ENCODE measurements at places on chromosomes 3 and 15. TPM values are rescaled to one million over a fixed set of nuclear protein-coding genes. Genes with fewer than 3 reads are reported as not detected.
A peak's percentile ranks its signal among the peaks of the same experiment; 100 is the strongest.

DNA sequence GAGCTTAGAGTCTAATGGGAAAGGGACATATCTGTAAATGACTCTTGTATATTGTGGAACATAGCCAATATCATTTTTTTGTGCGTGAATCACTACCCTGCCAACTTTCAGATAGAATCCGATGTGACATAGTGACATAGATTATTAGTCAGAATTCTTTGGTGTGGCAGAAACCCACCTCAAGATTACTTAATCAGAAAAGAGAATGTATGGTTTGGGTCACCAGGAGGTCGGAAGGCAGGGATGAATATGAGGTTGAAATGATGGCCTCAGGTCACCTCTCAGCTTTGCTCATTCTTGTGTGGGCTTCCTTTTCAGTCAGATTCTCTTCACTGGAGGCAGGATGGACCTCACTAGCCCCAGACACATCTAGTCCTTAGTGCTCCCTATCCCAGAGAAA, 41.4 kb downstream of the SNAPC5 start:
- peaks cover 47% of the 10 kb centered on the region for H3K36me3 ChIP-seq
- H3K4me1 ChIP-seq: peaks cover 14% of the 10 kb centered on the region
- H3K27me3 ChIP-seq: no peaks in the 10 kb centered on the region
- no peak for DNase-seq

Gene CNBP
- 422 TPM for total RNA-seq

Gene CIDEC
- total RNA-seq: not detected

DNA sequence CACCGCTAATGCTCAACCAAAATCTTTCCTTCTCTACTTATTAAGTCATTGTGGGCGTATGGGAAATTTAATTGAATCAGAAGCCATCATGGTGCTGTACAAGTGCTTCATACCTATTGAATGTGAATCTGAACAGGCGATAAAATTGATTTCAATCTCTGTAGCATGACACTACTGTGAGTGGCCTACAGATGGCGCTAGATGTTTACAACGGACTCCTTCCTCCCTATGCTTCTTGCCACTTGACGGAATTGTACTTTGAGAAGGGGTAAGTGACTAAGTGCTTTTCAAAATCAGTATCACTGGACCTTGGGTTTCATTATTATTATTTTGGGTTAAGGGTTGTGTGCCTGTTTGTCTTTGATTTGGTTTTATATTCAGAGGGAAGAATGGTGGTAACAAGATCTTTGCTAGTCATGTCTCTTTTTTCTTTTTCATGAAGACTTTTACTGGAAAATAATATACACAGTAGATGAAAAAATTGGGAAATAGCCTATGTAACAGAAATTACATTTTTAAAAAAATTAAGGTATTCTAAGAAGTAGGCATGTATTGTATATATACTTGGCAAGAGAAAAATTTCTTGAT, 35.4 kb downstream of the ACP3 start:
- peaks cover 19% of the 10 kb centered on the region for H3K27me3 ChIP-seq
- H3K4me1 ChIP-seq: peaks cover 1% of the 10 kb centered on the region
- peak; percentile 89 for DNase-seq
- H3K27ac ChIP-seq: no peak overlapping the region
- H3K36me3 ChIP-seq: no peaks in the 10 kb centered on the region

DNA sequence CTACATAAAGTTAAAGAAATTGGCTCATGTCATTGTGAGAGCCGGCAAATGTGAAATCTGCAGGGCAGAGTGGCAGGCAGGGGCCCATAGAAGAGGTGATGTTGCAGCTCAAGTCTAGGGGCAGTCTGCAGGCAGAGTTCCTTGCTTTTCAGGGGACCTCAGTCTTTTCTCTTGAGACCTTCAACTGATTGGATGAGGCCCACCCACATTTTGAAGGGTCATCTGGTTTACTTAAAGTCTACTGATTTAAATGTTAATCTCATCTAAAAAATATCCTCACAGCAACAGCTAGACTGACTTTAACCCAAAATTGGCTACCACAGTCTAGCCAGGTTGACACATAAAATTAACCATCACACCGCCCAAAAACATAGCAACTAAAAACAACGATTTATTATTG, 77.6 kb upstream of the ALDH1L1 start:
- no peak overlapping the region for H3K27ac ChIP-seq
- DNase-seq: no peak
- H3K4me1 ChIP-seq: no peaks in the 10 kb centered on the region
- H3K4me3 ChIP-seq: no peak overlapping the region
- peaks cover 4% of the 10 kb centered on the region for H3K27me3 ChIP-seq

Gene AMIGO3
- 0.21 TPM for total RNA-seq

- no peaks in the 10 kb centered on the region for H3K27me3 ChIP-seq
- no peak overlapping the region for H3K4me3 ChIP-seq
- no peaks in the 10 kb centered on the region for H3K4me1 ChIP-seq
- H3K36me3 ChIP-seq: no peaks in the 10 kb centered on the region
- no peak for DNase-seq
- H3K27ac ChIP-seq: no peak overlapping the region
Measured at GRCh38 chr3:126308394-126309125, 48.6 kb downstream of the KLF15 start.

Gene CD86
- 1.4 TPM for total RNA-seq
